Naive B cell (primary cell): ENCODE measurements at places on chromosomes 6 and 20. TPM values are rescaled to one million over a fixed set of nuclear protein-coding genes. Genes with fewer than 3 reads are reported as not detected.

The CRISP1 gene
- polyA plus RNA-seq: not detected

The RAD21L1 gene
- not detected for polyA plus RNA-seq

The AKAP12 gene
- polyA plus RNA-seq: not detected

The ZC3H12D gene
- polyA plus RNA-seq: 5.8 TPM

The HMGCLL1 gene
- polyA plus RNA-seq: not detected

The TRIM40 gene
- not detected for polyA plus RNA-seq

The RAET1L gene
- polyA plus RNA-seq: not detected

The MYT1 gene
- not detected for polyA plus RNA-seq

The TULP1 gene
- polyA plus RNA-seq: not detected

The LZTS3 gene
- polyA plus RNA-seq: 1.4 TPM

The SUMO4 gene
- not detected for polyA plus RNA-seq

The RIOK1 gene
- polyA plus RNA-seq: 24.9 TPM

DNA sequence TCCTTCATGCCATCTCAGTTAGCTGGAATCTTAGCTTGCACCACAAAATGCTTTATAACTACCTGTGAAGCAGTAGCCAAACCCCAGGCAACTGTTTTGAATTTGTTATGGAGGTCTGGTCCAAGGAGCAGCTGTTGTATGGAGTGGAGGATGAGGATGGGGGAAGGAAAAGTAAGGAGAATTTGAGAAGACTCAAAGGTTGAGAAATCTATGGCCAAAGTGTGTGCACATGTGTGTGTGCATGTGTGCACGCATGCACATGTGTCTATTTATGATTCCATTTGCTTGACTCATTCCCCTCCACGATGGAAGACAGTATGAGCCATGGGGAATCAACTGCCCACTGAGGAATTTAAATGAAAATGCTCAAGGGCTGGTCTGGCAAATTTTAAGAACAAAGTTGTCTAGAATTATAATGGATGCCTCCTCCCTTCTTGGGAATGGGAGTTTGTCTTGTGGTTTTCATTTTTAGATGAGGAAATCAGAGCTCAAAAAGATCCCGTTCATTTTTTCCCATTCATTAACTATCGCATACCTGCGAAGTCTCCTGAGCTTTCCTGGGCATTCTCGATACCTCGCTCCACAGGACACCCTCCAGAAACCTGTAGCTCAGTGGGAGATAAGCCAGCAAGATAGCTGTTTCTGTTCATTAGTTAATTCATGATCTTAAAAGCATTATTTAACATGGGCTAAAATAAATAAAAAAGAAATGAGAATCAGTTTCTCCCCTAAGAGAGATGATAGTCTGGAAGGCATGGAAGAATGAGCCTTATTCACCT, 152.3 kb upstream of the NEDD9 start:
- H3K27ac ChIP-seq: no peak overlapping the region
- H3K4me3 ChIP-seq: no peak overlapping the region
- H3K36me3 ChIP-seq: no peaks in the 10 kb centered on the region
- no peaks in the 10 kb centered on the region for H3K27me3 ChIP-seq

DNA sequence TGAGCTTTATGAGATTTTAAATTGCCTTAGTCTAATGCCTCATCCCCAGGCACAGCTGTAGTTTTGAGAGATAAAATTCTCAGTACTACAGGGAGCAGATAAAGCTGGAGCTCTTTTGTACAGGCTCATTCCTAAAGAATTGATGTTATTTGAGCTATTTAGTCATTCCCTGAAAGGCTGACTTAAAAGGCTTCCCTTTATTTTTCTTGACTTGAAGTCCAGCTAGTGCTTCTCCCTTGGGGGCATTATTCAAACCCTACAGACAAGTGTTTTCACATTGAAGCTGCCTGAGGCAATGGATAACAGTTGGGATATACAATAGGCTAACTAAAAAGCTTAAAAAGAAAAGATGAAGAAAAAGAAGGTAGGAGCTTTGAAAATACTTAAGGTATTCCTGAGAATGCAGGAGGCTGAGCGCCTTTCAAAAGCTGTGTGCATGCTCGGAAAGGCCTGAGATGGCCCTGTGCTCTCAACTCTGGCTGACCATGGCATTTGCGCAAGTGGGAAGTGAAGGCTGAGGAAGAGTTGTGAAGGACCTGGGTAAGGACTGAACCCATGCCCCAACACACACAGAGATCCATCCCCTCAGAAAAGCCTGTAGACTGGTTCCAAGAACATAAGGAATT, 315.1 kb downstream of the SMOC2 start:
- no peak overlapping the region for H3K27ac ChIP-seq
- no peak for DNase-seq
- H3K36me3 ChIP-seq: no peaks in the 10 kb centered on the region

DNA sequence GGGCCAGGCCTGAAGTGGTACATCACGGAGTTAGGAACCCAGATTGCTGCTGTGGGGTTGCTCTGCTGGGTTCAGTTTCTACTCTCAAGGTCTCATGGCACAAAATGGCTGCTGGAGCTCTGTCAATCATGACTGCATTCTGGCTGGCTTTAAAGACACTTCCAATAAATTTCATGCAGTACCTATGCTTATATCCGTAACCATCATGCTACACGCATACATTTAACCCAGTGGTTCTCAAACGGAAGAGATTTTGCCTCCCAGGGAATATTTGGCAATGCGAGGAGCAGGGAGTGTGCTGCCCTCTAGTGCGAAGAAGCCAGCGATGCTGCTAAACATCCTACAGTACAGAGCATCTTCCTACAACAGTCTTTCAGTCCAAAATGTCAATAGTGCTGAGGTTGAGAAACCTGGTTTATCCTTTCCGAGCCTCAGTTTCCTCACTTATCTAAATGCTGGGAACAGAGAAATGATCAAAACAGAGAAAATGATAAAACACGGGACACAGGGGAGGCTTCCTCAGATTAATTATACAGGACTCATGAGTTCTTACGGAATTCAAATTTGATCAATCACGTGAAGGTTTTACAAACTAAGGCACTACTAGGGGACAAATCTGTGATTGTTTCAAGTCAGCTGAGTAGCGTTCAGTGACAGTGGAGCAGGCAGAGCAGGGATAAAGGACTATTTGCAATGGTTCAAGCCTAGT, 9.6 kb upstream of the SLC2A10 start:
- H3K27me3 ChIP-seq: peaks cover 43% of the 10 kb centered on the region
- H3K27ac ChIP-seq: no peak overlapping the region
- no peak for DNase-seq
- no peak overlapping the region for H3K4me3 ChIP-seq

GRCh38 chr6:11460001-11460668, 77.4 kb upstream of the TMEM170B start:
- peaks cover 58% of the 10 kb centered on the region for H3K4me1 ChIP-seq
- DNase-seq: no peak
- H3K4me3 ChIP-seq: peak overlapping the region; percentile 83
- H3K27me3 ChIP-seq: no peaks in the 10 kb centered on the region

DNA sequence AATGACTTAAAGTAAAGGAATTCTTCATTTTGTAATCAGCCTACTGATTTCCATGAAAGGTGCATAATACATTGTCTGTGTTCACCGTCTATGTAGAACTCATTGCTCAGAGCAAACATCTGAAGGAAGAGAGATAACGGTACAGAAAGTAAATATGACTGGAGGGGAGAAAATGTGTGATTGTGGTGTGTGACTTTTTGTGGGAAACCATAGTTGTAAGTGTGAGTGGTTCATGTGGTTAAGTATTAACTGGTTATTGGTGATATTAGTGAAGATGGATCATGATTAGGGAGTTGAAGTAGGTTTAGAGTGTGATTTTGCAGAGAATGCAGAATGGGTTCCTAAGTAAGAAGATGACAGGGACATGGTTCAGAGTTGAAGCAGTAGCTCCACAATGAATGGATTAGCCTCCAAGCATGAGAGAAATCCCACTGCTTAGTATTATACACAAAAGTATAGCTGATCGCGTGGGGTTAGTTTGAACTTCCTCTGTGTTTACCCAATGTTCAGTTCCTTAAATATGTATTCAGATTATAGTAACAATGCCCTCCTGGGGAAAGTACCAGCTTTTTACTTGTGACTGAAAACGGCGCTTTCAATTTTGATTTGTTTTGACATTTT, 368.9 kb downstream of the UTRN start:
- H3K27ac ChIP-seq: peak overlapping the region; percentile 49
- peak overlapping the region; percentile 74 for H3K4me3 ChIP-seq
- H3K4me1 ChIP-seq: peaks cover 64% of the 10 kb centered on the region

DNA sequence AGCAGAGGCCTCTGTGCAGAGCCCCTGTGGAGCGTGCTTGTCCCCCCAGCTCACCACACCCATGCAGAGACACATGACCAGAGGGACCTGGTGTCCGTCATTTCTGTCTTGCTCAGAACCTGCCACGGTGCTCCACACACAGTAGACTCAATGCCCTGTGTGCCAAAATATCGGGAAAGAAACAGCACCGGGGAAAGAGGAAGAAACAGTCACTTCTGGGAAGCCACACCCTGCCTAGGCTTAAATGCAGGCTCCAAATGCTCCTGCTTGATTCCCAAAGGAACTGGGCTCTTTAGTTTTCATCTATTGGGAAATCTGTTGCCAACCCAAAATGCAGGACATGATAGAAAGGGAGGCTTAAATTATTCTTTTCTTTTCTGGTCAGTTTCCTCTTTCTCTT, 503.9 kb downstream of the CD83 start:
- peak overlapping the region; percentile 38 for H3K4me3 ChIP-seq
- peaks cover 77% of the 10 kb centered on the region for H3K4me1 ChIP-seq
- no peaks in the 10 kb centered on the region for H3K27me3 ChIP-seq
- H3K27ac ChIP-seq: no peak overlapping the region

DNA sequence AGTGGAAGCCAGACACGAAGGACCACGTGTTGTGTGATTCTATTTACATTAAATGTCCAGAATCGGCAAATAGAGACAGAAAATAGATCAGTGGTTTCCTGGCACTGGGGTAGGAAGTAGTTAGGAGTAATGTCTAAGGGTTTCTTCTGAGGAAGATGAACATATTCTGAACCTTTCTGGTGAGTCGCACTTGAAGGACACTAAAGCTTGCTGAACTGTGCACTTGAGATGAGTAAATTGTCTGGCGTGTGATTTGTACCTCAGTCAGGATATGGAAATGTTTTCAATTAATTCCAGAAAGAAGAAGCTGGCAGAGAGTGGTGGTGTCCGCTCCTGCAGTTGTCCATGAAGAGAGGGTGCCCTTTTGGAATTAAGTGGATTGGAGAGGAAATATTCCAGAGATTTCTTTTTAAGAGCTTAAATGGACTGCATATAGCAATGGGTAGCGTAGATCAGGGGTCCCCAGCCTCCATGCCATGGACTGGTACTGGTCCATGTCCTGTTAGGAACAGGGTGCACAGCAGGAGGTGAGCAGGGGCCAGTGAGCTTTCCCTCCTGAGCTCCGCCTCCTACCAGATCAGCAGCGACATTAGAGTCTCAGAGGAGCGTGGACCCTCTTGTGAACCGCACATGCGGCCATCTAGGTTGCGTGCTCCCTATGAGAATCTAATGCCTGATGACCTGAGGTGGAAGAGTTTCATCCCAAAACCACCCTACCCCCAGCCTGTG, 12.4 kb upstream of the KIF25 start:
- H3K27me3 ChIP-seq: peaks cover 2% of the 10 kb centered on the region
- H3K4me1 ChIP-seq: no peaks in the 10 kb centered on the region
- H3K27ac ChIP-seq: no peak overlapping the region

- no peak overlapping the region for H3K4me3 ChIP-seq
- H3K36me3 ChIP-seq: no peaks in the 10 kb centered on the region
- peaks cover 44% of the 10 kb centered on the region for H3K27me3 ChIP-seq
- no peak overlapping the region for H3K27ac ChIP-seq
Measured at GRCh38 chr6:10478187-10479040, 42.7 kb upstream of the GCNT2 start.

GRCh38 chr20:24868396-24868927, 80.6 kb upstream of the CST7 start:
- peaks cover 18% of the 10 kb centered on the region for H3K36me3 ChIP-seq
- H3K27me3 ChIP-seq: peaks cover 11% of the 10 kb centered on the region
- no peak for DNase-seq
- H3K27ac ChIP-seq: no peak overlapping the region
- H3K4me3 ChIP-seq: no peak overlapping the region
- H3K4me1 ChIP-seq: peaks cover 16% of the 10 kb centered on the region

DNA sequence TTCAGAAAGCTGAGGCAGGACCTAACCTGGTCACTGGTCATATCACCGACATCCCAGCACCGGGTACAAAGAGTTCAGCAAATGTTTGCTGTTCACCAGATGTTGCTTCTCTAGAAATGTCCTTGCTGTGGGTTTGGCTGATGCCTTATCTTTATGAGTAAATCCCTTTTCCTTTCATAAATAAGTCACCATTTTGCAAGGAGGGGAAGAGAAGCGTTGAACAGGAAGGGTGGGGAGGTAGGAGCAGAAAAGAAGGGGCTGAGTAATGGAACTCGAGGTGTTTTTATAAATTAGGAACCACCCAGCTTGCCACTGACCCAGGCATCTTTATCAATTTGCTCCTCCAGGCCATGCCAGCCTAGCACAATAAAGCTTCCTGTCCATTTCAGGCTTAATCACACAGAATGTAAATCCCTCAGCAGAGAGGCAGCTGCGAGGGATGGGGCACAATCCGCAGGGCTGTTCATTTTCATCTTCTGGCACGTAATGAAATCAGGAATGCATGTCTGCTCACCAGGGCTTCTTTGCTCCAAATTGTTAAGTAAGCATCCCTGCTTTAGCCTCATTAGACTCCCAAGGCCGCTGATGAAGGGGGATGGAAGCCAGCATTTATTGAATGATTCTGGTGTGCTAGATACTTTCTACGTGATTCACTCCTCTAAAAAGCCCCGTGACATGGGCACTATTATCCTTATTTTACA, 371.9 kb upstream of the CHD6 start:
- no peaks in the 10 kb centered on the region for H3K27me3 ChIP-seq
- H3K4me3 ChIP-seq: no peak overlapping the region
- no peaks in the 10 kb centered on the region for H3K4me1 ChIP-seq
- H3K27ac ChIP-seq: no peak overlapping the region

GRCh38 chr6:33686225-33686924, 25.1 kb downstream of the UQCC2 start:
- H3K27ac ChIP-seq: no peak overlapping the region
- H3K4me3 ChIP-seq: no peak overlapping the region
- H3K36me3 ChIP-seq: peaks cover 48% of the 10 kb centered on the region

- H3K36me3 ChIP-seq: no peaks in the 10 kb centered on the region
- no peak overlapping the region for H3K27ac ChIP-seq
- peaks cover 12% of the 10 kb centered on the region for H3K27me3 ChIP-seq
- H3K4me3 ChIP-seq: peak overlapping the region; percentile 51
- peaks cover 43% of the 10 kb centered on the region for H3K4me1 ChIP-seq
Measured at GRCh38 chr6:43709654-43710303, 22.2 kb upstream of the MRPS18A start.

- H3K27ac ChIP-seq: peak overlapping the region; percentile 92
- no peaks in the 10 kb centered on the region for H3K36me3 ChIP-seq
- no peaks in the 10 kb centered on the region for H3K27me3 ChIP-seq
- no peak for DNase-seq
Measured at GRCh38 chr6:42564506-42564825, 637 bp downstream of the UBR2 start.

DNA sequence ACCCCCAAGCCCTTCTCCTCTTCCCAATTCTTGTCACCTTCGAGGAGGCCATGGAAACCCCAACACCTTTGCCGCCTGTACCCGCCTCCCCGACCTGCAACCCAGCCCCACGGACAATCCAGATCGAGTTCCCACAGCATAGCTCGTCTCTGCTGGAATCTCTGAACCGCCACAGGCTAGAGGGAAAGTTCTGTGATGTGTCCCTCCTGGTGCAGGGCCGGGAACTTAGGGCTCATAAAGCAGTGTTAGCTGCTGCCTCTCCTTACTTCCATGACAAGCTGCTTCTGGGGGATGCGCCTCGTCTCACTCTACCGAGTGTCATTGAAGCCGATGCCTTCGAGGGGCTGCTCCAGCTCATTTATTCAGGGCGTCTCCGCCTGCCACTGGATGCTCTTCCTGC, 675 bp downstream of the ZBTB9 start:
- H3K27me3 ChIP-seq: no peaks in the 10 kb centered on the region
- no peak for DNase-seq
- peaks cover 38% of the 10 kb centered on the region for H3K4me1 ChIP-seq
- peak overlapping the region; percentile 98 for H3K4me3 ChIP-seq
